ENCODE measurements at places on chromosomes 16 and 17.

DNA sequence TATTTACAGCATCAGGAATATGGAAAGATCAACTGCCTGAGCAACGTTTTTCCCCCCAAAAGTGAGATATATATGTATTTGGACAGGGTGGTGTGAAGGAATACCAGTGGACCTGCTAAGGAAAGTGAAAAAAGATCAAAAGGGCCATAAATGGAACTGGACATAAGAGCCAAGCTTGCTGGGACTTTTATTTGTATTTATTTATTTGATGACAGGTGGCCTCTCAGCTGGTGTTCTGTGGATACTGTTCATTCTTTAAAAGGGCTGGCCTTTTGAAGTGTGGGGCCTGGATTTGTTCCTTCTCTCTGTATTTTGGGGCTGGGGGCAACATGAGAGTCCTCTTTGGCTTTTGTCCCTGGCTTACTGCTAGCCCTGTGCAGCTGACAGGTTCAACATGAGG lies 306.6 kb upstream of the N4BP1 start:
- DNase-seq = no peak

DNA sequence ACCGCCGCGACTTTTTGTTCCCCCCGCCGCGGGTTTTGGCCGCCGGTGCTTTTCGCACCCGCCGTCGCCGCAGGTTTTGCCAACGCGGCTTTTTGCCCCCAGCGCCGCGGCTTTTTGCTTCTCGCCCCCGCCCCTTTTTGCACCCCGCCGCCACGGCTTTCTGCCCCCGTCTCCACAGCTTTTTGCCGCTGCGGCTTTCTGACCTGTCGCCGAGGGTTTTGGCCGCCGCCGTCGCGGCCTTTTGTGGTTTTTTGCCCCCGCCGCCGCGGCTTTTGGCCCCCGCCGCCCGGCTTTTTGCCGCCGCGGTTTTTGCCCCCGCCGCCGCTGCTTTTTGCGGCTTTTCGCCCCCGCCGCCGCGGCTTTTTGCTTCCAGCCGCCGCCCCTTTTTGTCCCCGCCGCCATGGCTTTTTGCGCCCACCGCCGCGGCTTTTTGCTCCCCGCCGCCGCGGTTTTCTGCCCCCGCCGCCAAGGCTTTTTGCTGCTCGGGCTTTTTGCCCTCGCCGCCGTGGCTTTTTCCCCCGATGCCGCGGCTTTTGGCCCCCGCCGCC lies 151.1 kb downstream of the KCNJ18 start:
- DNase-seq = no peak

DNA sequence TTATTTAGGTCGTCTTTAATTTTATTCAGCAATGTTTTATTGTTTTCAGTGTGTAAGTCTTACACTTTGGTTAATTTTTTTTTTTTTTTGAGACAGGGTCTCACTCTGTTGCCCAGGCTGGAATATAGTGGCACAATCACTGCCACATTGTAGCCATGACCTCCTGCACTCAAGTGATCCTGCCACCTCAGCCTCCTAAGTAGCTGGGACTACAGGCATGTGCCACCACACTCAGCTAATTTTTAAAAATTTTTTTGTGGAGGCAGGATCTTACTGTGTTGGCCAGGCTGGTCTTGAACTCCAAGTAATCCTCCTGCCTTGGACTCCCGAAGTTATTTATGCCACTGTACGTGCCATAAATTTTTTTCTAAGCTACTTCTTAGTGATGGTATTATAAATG lies 14.5 kb downstream of the RPS6KB1 start:
- DNase-seq = no peak

GRCh38 chr17:35373534-35373983 lies at the start of gene SLFN11:
Gene SLFN11, minus strand, starts transcription at chr17:35373621. Its CDS starts 9,814 bp downstream, at chr17:35363807.
- no peak for DNase-seq

- no peak for DNase-seq
These were observed 6.7 kb upstream of the UBE2O start for GRCh38 chr17:76459674-76460073.

DNA sequence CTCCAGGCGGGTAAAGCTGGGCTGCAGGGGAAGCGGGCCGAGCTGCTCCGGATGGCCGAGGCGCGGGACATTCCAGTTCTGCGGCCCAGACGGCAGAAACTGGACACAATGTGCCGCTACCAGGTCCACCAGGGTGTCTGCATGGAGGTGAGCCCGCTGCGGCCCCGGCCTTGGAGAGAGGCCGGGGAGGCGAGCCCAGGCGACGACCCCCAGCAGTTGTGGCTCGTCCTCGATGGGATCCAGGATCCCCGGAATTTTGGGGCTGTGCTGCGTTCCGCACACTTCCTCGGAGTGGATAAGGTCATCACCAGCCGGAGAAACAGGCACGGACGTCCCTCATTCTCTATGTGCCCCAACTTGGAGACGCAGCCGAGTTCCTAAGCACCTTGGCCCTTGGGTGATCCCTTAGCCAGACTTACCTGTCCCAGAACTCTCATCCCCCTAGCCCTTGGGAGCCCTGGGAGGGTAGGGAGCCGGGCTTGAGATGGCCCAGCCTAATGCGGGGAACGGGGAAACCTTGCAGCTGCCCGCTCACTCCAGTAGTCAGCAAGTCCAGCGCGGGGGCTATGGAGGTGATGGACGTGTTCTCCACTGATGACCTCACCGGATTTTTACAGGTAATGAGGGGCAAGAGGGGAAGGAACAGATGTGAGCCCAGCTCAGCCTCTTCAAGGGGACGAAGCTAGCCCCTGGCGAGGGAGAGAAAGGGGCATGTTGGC lies 806 bp downstream of the MRM1 start:
- DNase-seq = no peak

- DNase-seq = no peak
These were observed 24.3 kb downstream of the POLR3E start for GRCh38 chr16:22321340-22322001.

GRCh38 chr16:22306788-22307187 lies 9.6 kb downstream of the POLR3E start:
- DNase-seq = no peak
